Retinal pigment epithelial cell (primary cell): ENCODE measurements at places on chromosomes 3 and 15.
A peak's percentile ranks its signal among the peaks of the same experiment; 100 is the strongest.

GRCh38 chr15:53297828-53298227 lies 461.6 kb downstream of the WDR72 start:
- no peak for DNase-seq

DNA sequence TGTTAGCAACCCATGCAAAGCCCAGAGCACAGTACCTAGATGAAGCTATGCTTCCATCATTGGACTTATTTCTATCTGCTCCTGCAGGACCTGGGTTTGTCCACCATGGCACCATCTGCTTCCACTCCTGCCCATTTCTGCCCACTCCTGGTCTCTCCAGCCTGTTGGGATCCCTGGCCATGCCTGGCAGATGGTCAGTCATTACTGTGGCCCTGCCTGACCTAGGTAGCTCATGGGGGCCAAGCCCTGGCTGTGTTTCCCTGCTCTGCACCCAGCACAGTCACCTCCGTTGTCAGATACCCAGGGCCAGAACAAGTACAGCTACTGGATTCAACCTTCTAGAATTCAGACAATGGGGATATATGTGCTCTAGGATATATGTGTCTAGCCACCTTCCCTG lies 185.8 kb upstream of the TLE3 start:
- DNase-seq: no peak

DNA sequence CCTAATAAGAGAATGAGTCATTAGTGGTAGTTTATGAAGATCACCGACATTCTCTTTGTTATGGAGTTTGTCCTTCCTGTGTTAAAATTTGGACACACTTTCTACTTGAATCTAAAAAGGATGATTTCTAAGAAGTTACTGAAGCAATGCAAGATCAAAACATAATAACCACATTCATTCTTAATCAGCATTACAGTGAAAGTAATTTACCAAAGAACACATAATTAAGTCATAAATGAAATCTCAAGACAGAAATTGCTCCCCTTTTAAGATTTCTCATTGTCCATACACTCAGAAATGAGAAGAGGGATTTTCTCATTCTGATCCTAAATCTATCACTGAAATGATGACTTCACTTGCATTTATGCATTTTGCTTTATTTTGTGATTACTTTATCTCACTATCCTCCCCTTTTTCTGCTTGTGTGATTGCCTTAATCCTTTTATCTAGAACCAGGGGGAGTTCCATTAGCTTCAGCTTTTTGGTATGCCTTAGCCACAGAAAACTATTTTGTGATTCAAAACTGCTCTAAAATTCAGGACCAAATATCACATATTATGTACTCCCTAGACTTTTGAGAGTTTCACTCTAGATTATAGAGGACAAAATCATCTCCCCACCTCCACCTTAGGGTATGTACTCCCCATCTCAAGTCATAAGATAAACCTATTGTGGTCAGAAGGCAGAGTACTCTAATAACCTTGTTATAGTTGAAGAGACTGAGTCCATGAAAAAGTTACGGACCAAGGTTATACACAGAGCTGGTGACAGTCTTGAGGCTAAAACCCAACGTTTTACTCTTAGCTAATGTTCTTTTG lies 817.6 kb upstream of the CFAP20DC start:
- no peak for DNase-seq

- DNase-seq: peak; percentile 72
Measured at GRCh38 chr3:69791106-69791505, 51.8 kb downstream of the MITF start.

- DNase-seq: no peak
Measured at GRCh38 chr15:79930516-79930915, 33.7 kb upstream of the MTHFS start.

DNA sequence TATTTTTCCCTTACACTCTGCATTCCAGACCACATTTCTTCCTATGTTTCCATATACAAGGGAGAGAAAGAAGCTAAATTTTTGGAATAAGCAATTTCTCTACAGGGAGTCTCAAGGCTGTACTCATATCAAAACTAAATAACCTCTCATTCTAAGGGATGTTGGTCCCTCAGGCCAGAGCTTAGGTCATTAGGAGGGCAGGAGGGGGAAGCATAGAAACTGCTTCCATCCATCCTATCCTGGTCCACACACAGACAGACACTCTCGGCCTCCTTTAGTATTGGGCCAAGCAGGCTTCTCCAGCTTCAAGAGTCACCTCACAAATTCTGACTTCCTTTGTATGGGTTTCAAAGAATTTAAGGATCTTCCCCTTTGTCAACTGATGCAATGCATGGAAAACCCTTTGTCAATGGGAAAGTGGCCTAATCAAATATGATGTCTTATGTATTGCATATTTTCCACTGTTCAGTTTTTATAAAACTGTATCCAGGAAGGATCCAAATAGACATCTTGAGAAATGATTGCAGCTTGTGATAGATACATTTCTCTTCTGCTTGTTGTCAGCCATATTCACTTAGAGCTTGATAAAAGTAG lies 140.7 kb upstream of the RARB start:
- DNase-seq: no peak

- no peak for DNase-seq
Measured at GRCh38 chr3:135929670-135930069, 35.9 kb upstream of the PPP2R3A start.

GRCh38 chr15:51629612-51630011 lies 7.0 kb upstream of the DMXL2 start:
- DNase-seq: no peak

DNA sequence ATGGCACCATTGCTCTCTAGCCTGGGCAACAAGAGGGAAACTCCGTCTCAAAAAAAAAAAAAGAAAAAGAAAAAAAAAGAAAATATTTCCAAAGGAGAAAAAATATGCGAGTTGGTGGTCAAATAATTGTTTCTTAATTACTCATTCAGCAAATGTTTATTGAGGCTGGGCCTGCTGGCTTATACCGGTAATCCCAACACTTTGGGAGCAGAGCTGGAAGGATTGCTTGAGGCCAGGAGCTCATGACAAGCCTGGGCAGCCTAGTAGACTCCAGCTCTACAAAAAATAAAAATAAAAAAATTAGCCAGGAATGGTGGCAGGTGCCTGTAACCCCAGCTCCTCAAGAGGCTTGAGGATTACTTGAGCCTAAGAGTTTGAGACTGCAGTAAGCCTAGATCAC lies 4.1 kb downstream of the KNL1 start:
- no peak for DNase-seq

DNA sequence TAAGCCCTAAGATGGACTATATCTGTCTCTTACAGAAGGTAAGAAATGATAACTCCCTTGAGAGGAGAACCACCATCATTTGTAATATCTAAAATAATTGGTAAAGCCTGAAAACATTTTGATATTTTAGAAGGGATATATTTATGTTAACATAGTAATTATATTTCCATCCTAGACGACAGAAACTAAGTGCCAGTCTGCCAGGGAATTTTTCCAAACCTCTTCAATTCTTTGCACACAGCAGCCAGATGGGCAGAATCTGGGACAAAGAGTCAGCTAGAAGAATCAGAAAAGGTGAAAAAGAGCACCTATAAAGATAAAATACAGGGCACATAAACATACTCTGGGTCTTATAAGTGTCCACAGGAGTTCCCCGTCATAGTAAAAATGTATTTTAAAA lies 70.0 kb upstream of the CBLB start:
- DNase-seq: no peak

DNA sequence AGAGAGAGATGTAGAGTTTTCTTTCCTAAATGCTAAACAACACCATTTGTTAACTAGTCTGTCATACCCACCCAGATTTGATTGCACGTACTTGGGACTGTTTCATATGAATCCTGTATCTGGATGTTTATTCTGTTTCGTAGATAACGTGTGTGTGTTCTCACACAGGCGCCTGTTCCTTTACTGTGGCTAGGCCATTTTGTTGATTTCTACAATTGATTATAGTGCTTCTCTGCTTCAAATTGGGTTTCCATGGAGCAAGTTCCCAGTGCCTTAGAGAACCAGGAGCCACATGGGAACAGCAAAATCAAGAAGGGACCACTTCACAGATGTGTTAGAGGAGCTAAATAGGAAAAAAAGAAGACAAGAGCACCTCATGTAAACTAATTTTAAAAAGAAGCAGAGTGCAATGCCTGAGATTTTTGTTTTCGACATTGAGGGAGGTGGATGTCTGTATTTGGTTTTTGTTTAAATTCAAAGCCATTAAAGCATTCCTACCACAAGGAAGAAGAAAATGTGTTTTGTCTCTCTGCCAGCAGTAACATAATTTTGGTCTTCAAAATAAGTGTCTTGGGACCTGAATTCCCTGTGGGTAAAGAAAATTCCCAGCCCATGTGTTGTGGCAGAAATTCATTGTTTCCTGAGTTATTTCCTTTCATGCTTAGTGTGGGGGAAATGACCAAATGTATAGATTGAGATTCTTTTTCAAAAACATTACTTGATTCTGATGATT lies 424.0 kb upstream of the C2CD4B start:
- DNase-seq: no peak

- no peak for DNase-seq
Measured at GRCh38 chr3:106610362-106610959, 741.6 kb upstream of the CBLB start.

GRCh38 chr15:69469467-69470201 lies 17.0 kb downstream of the RPLP1 start:
- peak; percentile 89 for DNase-seq

GRCh38 chr3:122982216-122983185 lies 45.1 kb downstream of the SEMA5B start:
- no peak for DNase-seq

DNA sequence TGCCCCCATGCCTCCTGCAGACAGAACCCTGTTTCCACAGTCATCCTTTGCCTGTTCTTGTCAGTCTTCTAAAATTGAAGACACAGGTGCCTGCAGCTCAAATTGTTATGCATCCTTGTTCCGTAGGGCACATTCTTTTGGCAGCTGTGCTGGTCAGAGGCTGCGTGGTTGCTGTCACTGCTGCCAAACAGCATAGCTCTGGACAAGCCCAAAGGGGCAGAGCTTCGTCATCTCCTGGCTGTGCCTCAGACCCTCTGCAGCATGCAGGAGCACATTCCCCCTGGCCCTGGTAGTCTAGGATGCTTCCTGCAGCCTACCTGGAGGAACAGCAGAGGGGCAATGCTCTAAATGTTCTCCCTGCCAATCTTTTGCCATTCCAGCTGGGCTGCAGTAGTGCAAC lies 2.1 kb upstream of the FBXL22 start:
- DNase-seq: no peak

GRCh38 chr3:55357796-55358195 lies 129.3 kb downstream of the WNT5A start:
- no peak for DNase-seq

DNA sequence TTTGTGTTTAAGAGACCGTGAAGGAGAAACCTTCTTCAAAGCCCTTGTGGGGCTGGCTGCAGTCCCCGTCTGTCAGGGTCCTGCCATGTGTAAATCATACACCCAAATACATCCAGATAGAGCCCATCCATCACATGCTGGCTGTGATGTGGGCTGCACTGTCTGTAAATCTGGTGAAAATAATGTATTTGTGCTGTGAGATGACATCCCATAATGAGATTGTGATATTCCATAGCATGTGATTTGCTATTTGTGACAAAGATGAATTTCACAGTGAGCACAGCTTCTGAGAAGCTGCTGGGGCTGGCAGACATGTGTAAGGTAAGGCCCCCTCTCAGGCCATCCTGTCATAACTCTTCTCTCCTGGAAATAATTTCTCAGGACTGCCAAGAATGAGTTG lies 114.3 kb upstream of the MB21D2 start:
- DNase-seq: no peak

GRCh38 chr3:177946936-177947335 lies 589.3 kb upstream of the KCNMB2 start:
- DNase-seq: no peak

DNA sequence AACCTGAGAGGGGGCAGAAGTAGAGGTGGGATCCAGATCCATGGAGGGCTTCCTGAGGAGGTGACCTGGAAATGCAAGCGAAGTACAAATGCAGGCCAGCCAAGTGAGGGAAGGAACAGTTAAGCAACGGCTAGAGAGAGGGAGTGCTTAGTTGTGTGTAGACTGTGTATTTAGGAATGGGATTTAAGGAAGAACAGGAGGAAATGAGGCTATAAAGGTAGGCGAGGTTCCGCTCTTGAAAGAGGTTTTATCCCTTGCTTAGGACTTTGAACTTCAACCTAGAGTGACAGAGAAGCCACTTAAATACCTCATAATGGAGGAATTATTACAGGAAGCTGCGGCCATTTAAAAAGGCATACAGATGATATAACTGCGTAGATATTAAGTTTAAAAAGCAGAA lies 295.1 kb downstream of the THSD4 start:
- no peak for DNase-seq

GRCh38 chr3:21484828-21485144 lies 266.2 kb downstream of the ZNF385D start:
- no peak for DNase-seq

DNA sequence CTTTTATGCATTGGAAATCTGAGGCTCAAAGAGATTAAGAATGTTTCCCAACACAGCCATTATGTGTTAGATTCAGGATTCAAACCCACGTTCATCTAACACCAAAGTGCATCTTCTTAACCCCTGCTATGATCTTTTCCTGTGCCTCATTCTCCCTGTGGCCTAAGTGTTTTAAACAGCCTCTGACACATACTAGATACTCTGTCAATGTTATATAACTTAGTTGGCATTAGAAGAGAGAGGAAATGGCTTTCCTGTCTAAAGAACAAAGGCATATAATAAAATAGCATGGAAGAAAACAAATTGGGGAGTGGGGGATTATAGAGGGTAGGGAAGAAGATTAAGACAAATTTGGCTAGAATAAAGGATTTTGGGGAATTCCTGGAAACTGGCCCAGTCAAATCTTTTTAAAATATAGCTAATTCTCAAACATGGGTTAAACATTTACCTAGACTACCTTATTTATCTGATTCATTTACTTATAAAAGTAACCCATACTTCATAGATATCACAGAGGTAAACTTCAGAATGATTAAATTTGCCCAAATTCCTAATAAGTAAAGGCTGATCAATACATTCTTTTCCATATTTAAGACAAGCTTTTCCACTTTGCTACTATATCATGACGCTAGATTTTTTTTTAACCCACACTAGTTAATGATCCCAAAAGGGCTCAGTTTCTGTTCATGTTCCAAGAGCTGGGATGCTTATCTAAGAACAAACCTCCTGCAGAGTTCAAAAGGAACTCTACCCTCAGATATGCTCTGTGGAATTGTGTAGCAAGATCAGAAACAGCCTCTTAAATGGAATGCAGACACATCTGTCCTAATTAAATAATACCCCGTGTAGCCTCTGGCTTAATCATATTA lies 122.9 kb upstream of the PTPRG start:
- DNase-seq: no peak
